ENCODE measurements at places on chromosomes 1 and 21. TPM values are rescaled to one million over a fixed set of nuclear protein-coding genes. Genes with fewer than 3 reads are reported as not detected.

CYP4B1 gene
- 37.4 TPM for total RNA-seq

SSR2 gene
- 77.5 TPM for total RNA-seq

DNA sequence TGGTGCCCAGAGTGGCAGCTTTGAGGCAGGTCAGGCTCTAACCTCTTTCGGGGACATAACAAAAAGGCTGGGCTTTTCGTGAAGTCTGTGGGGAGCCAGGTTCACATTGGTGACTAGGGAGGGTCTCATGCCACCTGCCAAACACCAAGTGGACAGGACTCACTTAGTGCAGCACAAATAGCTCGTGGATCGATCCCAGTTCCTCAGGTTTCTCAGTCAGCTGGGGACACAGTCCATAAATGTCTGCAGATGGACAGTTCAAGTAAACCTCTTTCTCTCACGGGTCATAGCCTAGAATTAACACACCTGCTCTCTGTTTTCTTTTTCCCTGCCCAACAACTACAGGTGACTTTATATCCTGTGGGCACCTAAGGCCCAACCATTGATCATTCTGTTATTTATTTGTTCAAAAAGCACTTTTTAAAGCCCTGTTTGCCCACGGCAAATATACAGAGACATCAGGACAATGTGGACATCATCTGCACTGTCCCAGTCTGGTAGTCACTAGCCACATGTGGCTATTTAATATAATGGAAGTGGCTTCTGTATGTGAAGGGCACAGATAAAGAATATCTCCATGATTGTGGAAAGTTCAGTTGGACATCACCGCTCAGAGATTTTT lies 53.5 kb downstream of the CAPN2 start:
- no peak for DNase-seq

DNA sequence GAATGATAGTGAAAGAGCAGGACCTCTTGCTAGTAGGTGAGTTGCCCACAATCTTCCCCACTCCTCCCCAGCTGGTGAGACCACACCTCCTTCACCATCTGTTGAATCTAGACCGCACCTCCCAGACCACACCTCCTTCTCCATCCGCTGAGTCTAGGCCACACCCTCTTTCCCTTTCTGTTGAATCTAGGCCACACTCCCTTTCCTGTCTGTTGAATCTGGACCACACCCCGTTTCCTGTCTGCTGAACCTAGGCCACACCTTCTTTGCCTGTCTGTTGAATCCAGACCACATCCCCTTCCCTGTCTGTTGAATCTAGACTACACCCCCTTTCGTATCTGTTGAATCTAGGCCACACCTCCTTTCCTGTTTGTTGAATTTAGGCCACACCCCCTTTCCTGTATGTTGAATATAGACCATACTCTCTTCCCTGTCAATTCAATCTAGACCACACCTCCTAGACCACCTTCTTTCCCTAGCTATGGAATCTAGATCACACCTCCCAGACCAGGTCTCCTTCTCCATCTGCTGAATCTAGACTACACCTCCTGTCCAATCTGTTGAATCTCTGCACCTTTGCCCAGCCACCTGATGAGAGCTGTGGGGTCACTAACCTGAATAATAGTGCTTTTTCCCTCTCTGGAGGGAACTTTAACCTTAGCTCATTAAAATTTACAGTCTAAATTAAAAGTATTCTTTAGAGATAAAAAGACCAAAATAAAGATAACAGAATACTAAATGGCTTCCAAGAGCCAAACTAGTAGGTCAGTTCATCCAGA lies 116.3 kb downstream of the DAB1 start:
- no peak for DNase-seq

- DNase-seq: peak; percentile 69
These were observed 685 bp upstream of the VAMP4 start for GRCh38 chr1:171742577-171742922.

GRCh38 chr1:206554211-206554610 lies 46.9 kb downstream of the RASSF5 start:
- no peak for DNase-seq

DNA sequence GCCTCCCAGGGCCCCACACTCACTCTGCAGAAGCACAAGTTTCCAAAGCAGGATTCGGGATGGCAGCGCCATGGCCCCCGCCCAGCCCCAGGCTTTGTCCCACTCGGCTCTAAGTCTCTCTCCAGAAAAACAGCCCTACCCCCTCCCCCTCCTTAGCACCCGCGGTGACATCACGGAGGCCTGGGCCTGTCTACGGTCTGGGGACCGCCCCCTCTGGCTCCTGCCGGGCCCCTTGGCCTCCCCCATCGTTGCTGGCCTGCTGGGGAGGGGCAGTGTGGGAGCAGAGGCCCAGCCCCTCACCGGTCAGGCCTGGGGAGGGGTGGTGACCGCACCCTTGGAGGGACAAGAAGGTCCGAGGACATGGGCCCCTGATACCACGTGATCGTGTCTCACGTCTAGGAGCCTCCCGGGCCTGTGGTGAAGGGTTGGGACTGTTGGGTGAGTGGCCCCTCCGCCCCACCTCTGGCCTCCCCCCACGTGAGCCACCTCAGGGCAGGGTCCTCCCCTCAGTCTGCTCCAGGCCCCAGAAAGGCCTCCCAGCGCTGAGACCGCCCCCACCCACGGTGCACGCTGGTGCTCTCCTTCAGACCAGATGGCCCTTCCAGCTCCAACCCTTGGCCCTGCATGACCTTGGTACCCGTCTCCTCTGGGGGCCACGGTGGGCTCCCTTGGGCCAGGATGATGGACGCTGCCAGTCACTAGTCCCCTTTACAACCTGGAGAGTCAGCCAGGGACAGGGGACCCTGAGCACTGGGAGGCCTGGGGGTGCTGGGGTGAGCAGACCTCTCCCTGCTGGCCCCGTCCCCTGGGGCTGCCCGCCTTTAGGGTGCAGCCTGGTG lies at the start of gene MXRA8:
Gene MXRA8, minus strand, starts transcription at position 123 of the 839 bp plus-strand sequence. Its CDS starts 51 bp downstream, at position 72.
- DNase-seq: peak; percentile 85

DNA sequence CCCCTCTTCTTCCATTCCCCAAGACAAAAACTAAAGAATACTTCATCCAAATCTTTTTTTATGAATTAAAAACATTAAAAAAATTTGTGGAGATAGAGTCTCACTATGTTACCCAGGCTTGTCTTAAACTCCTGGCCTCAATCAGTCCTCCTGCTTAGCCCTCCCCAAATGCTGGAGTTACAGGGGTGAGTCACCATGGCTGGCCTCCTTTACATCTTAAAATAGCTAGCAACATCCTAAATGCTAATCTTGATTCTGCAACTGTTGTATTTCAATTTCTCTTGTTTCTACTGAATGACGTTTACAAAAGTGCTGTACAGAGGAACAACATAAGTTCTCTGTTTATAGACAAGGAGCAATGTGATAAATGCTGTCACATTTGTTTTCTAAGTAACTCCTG lies 483.5 kb downstream of the ADGRL2 start:
- no peak for DNase-seq

GRCh38 chr1:241612533-241613477 lies 27.4 kb downstream of the CHML start:
- no peak for DNase-seq

All from psoas muscle (tissue), 8 donors.